Activated CD4-positive, alpha-beta T cell treated with anti-CD3 and anti-CD28 coated beads, Interleukin-2, amount 10 ng/mL, durations not matched to agents 24 days and 14 days (primary cell): ENCODE measurements at places on chromosomes 1 and 21.

DNA sequence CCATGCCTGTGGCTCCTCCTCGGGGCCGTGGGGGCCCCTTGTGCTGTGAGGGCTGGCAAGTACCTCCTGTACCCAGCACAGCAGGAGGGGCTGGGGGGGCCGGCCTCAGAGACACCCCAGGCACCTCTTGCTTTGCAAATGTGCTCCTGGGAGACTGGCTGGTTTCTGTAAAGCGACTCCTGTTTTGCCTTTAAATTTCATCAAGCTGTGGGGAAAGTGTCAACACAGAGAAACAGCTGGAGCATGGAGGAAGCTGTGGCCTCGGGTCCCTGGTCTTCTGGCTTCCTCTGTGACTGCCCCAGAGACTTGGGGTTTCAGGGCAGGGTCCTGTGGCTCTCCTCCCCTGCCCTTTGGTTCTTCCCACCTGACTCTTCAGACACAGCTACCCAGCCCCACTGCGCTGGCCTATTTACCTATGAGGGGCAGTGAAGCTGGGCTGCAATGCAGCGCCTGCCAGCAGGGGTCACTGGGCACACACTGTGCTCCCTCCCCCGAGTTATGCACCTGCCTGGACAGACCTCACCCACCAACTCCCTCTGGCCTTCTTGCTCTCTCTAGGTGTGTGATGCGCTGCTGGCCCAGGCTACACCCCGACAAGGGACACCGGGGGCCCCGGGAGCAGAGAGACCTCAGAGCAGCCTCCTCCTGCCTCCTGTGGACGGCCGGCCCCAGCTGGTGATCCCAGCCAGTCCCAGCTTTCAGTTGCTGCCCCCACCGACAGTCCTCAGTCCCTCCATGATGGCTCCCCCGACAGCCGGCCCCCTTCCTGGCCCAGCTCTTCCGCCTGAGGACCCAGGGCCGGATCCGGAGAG is 17.6 kb upstream of the PEX10 start:
- no peak for DNase-seq
- no peak overlapping the region for H3K27ac ChIP-seq
- no peaks in the 10 kb centered on the region for H3K36me3 ChIP-seq
- H3K4me3 ChIP-seq: no peak overlapping the region
- no peaks in the 10 kb centered on the region for H3K27me3 ChIP-seq
- H3K4me1 ChIP-seq: no peaks in the 10 kb centered on the region

DNA sequence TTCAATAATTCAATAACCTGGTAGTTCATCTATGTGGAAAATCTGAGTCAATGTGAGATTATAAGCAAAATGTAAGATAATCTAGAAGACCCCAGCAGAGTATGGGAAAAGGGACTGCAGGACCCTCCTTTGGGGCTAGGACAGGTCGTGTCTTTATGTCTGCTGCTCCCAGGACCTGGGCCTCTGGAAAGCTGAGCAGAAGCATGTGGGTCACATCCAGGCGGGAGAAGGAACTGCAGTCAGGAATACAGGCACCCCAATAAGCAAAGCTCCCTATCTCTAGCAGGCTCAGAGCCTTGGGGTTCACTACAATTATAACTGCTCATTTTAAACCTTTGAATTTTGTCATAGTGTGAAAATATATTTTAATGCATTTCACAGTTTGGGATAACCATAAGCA is 73.9 kb upstream of the MCOLN3 start:
- no peak for DNase-seq
- H3K27me3 ChIP-seq: peaks cover 13% of the 10 kb centered on the region
- no peaks in the 10 kb centered on the region for H3K4me1 ChIP-seq
- H3K36me3 ChIP-seq: no peaks in the 10 kb centered on the region
- no peak overlapping the region for H3K27ac ChIP-seq
- H3K4me3 ChIP-seq: no peak overlapping the region

DNA sequence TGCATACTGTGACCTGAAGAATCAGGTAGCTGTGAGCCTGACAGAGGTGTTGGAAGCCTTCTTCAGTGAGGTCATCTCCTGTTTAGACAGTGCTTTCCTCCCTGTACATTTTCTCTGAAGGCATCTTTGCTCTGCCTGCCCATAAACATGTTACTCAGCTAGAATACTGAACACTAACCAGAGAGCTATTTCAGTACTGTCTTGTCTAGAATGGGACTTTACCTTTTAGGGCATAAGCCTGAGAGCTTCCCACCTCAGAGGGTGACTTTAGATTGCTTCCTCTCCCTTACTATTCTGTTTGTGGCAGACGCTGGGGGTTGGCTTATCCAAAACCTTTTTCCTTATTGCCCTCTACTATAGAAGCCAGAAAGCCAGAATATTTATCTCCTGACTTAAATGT is 23.3 kb upstream of the ZNF326 start:
- no peak overlapping the region for H3K27ac ChIP-seq
- peaks cover 11% of the 10 kb centered on the region for H3K4me1 ChIP-seq
- no peak for DNase-seq
- peaks cover 6% of the 10 kb centered on the region for H3K27me3 ChIP-seq

DNA sequence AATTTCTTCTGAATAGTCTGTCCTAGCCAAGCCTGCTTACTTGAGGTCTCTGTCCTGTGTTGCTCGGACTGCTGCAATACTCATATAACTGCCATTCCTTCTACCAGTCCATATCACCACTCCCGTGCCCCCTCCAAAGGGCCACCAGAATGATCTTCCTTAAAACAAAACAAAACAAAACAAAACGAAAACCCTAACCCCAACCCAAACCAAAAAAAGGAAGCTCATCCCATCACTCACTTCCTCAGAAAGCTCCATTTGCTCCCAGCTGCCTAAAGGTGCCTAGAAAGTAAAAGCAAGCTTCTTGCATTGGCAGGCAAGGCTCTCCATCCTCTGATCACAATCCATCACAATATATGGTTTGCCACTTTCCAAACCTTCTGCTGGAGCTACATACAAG is 20.3 kb downstream of the USP24 start:
- DNase-seq: no peak
- peaks cover 24% of the 10 kb centered on the region for H3K36me3 ChIP-seq
- H3K27me3 ChIP-seq: no peaks in the 10 kb centered on the region

DNA sequence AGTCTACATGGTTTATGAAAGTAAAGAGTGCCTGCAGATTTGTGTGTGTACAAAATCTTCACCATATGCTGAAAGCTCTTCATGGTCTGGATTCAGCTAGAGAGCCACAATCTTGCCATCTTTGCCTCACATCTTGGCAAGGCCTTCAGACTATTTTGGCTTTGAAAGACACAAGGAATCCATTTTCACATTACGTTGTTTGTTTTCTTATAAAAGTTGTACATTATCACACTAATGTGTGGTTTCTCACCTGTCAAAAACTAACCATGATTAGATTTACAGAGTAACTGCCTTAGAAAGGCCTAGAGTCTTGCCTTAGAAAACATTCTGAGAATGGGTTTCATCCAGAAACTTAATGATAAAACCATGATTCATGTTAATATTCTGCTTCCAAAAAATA is 494.6 kb downstream of the NEGR1 start:
- H3K36me3 ChIP-seq: no peaks in the 10 kb centered on the region
- H3K4me1 ChIP-seq: no peaks in the 10 kb centered on the region
- no peak for DNase-seq
- H3K4me3 ChIP-seq: no peak overlapping the region
- H3K27ac ChIP-seq: no peak overlapping the region
- no peaks in the 10 kb centered on the region for H3K27me3 ChIP-seq

DNA sequence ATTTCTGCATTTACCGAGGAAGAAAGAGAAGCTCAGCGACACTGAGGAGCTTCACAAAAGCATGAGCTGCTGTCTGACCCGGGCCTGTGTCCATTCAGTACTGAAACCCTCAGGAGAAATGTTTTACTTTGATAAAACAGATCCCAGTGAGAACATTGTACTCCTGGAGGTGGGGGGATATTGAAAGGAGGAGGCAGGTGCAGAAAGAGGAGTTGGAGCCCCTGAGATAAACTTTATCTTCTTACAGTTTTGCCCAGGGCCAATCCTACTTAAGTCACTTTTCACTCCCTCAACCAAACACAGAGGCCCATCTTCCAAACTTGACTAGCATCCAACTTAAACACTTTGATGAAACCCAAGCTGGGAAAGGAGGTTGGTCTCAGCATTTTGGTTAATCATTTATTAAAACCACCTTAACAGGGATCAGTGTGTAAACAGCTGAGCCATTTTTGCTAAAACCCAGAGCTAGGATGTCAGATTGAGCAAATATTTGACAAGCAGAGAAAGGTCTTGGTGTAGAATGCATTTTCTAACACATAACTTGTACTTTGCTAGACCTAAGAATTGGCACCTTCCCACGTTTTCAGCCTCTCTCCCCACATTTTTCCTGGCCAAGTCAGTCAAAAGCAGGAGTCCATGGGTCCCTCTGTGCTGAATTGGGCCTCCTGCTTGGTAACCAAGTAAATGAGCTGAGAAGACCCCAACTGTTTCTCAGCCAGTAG is 32.5 kb upstream of the SARS1 start:
- H3K4me3 ChIP-seq: no peak overlapping the region
- H3K4me1 ChIP-seq: no peaks in the 10 kb centered on the region
- H3K27me3 ChIP-seq: peaks cover 2% of the 10 kb centered on the region
- no peak overlapping the region for H3K27ac ChIP-seq
- peaks cover 1% of the 10 kb centered on the region for H3K36me3 ChIP-seq

- no peaks in the 10 kb centered on the region for H3K36me3 ChIP-seq
- H3K27me3 ChIP-seq: peaks cover 14% of the 10 kb centered on the region
- H3K27ac ChIP-seq: no peak overlapping the region
- no peak for DNase-seq
These were observed 24.8 kb upstream of the ITPKB start for GRCh38 chr1:226763905-226764264.

- no peak overlapping the region for H3K4me3 ChIP-seq
- H3K4me1 ChIP-seq: no peaks in the 10 kb centered on the region
- H3K27ac ChIP-seq: no peak overlapping the region
- no peaks in the 10 kb centered on the region for H3K36me3 ChIP-seq
These were observed 176.2 kb downstream of the IGSF21 start for GRCh38 chr1:18283601-18284385.

GRCh38 chr1:30376054-30376697 is 347.2 kb downstream of the MATN1 start:
- no peaks in the 10 kb centered on the region for H3K27me3 ChIP-seq
- no peak overlapping the region for H3K4me3 ChIP-seq
- H3K36me3 ChIP-seq: no peaks in the 10 kb centered on the region
- DNase-seq: no peak
- H3K27ac ChIP-seq: no peak overlapping the region

DNA sequence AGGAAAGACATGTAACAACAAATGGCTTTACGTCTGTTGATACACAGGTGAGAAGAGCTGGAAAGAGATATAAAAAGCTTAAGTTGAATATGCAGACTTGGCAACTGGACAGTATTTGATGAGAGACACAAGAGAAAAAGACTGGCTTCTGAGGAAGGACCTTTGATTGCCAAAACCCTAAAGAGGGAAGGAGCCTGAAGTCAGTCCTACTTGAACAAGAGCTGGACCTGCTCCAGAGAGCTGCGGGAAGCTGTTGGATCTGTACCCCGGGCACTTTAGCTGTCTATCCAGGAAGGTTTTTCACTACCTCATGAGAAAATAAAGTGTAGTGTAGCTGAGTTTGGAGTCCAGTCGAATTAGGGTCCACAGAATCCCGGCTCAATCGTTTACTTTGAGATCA is 25.3 kb upstream of the LRRC8B start:
- H3K27me3 ChIP-seq: peaks cover 21% of the 10 kb centered on the region
- no peak for DNase-seq
- H3K4me3 ChIP-seq: no peak overlapping the region
- H3K27ac ChIP-seq: no peak overlapping the region
- no peaks in the 10 kb centered on the region for H3K4me1 ChIP-seq

GRCh38 chr1:10651793-10652192 is 144.7 kb downstream of the CASZ1 start:
- no peak for DNase-seq
- H3K4me3 ChIP-seq: no peak overlapping the region
- H3K27ac ChIP-seq: no peak overlapping the region
- no peaks in the 10 kb centered on the region for H3K36me3 ChIP-seq
- no peaks in the 10 kb centered on the region for H3K27me3 ChIP-seq
- H3K4me1 ChIP-seq: no peaks in the 10 kb centered on the region

DNA sequence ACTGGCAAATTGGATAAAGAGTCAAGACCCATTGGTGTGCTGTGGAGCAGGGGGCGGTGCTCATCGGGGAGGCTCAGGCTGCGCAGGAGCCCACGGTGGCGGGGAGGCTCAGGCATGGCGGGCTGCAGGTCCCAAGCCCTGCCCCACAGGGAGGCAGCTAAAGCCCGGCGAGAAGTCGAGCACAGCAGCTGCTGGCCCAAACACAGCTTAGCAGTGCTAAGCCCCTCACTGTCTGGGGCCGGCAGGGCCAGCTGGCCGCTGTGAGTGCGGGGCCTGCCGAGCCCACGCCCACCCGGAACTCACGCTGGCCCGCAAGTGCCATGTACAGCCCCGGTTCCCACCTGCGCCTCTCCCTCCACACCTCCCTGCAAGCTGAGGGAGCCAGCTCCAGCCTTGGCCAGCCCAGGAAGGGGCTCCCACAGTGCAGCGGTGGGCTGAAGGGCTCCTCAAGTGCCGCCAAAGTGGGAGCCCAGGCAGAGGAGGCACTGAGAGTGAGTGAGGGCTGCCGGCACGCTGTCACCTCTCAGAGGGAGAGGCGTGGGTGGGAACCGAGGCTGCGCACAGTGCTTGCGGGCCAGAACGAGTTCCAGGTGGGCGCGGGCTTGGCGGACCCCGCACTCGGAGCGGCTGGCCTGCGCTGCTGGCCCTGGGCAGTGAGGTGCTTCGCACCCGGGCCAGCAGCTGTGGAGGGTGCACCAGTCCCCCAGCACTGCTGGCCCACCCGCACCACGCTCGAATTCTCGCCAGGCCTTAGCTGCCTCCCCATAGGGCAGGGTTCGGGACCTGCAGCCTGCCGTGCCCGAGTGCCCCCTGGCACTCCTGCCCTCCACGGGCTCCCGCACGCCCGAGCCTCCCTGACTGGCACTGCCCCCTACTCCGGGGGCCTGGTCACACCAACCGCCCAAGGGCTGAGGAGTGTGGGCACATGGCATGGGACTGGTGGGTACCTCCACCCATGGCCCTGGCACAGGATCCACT is 263.4 kb downstream of the GPR52 start:
- no peak overlapping the region for H3K4me3 ChIP-seq
- H3K27me3 ChIP-seq: no peaks in the 10 kb centered on the region
- no peaks in the 10 kb centered on the region for H3K4me1 ChIP-seq
- no peak for DNase-seq
- H3K36me3 ChIP-seq: peaks cover 2% of the 10 kb centered on the region

DNA sequence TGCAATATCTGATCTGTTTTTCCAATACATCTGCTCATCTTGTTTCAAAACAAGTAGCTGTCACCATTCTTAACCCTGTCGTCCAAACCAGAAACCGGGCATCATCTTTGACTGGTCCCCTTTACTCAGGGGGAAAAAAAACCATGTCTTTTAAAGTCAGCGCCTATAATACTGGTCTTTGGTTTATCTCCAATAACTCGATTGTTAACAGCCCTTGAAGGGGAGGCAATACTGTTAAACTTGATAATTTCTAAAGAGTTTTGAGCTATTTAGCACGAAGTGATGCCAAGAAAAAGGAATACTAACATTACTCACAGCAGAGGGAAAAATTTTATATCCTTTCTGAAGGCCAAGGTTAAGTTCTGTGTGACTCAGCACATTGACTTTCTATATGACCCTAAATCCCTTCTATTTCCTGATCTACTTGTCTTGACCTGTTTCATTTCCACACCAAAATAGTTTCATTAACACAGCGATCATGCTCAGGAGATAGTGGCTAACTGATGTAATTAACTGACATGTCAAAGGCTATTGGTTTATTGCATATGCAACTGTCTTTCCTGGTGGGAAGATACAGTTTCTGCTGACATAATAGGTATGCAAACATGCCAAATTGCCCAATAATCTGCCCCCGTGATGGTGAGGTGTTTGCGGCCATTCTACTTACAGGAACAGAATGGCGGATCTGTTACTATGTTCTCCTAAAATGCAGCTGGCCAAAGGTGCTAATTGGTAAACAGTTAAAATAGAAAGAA is 59.1 kb downstream of the NFIA start:
- H3K27me3 ChIP-seq: peaks cover 12% of the 10 kb centered on the region
- no peaks in the 10 kb centered on the region for H3K4me1 ChIP-seq
- H3K4me3 ChIP-seq: no peak overlapping the region
- no peaks in the 10 kb centered on the region for H3K36me3 ChIP-seq
